Cardiac muscle cell (in vitro differentiated cells and primary cell): ENCODE measurements at places on chromosomes 5 and 9.

DNA sequence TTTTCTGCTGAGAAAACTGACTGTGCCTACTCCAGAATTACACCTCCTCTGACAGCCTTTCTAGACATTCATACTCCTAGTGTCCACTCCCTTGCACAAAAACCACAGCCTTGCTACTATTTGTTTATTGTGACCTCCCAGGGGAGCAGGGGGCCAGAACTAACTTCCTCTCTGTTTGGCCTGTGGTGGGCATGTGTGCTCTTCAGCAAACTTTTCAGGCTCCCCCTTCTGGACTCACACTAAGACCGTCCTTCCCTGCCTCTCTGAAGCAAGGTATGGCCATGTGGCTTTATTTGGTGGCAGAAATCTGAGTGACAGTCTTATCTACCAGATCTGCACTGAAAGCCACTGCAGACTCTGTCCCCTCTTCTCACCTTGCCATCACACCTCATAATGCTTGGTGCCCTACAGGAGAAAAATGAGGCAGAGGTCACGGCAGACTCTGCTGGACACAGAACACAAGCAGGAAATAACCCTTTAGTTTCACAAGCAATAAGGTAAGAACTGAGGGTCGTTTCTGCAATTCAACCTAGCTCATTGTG lies 28.2 kb downstream of the LIFR start:
- peaks cover 5% of the 10 kb centered on the region for H3K36me3 ChIP-seq
- H3K27ac ChIP-seq: peak overlapping the region; percentile 40
- no peak overlapping the region for H3K4me3 ChIP-seq
- no peak for DNase-seq
- H3K4me1 ChIP-seq: peaks cover 19% of the 10 kb centered on the region

DNA sequence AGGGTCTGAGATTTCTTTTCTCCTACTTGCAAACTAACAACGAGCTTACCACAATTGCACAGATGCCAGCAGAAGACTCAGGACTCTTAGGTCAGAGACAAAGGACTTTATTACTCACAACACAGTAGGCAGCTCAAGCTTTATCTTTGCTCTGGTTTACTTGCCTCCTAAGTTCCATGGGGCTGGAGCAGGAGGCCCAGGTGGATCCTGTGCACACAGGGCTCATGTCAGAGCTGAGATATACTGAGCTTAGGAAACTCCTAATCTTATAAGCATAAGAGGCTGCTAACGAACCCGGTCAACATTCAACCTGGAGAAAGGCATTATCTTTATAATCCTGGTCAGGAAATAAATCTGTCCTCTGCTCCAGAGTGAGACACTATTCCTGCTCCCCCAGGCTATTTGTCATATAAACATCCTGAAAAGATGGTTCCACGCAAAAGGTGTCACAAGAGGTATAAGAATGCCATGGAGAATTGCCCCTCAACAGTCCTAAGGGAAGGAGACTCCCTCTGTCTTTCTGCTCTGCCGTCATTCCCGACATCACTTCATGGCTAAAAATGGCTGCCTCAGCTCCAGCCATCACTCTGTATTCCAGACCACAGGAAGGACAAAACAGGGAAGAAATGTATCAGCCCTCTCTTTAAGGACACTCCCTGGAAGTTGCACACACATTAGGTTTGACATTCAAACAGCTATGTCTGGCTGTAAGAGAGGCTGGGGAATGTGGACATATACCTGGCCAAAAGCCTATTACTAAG lies 16.2 kb downstream of the DUSP1 start:
- H3K4me1 ChIP-seq: peaks cover 3% of the 10 kb centered on the region
- H3K4me3 ChIP-seq: no peak overlapping the region
- no peaks in the 10 kb centered on the region for H3K27me3 ChIP-seq
- H3K36me3 ChIP-seq: no peaks in the 10 kb centered on the region
- H3K27ac ChIP-seq: no peak overlapping the region
- DNase-seq: no peak

DNA sequence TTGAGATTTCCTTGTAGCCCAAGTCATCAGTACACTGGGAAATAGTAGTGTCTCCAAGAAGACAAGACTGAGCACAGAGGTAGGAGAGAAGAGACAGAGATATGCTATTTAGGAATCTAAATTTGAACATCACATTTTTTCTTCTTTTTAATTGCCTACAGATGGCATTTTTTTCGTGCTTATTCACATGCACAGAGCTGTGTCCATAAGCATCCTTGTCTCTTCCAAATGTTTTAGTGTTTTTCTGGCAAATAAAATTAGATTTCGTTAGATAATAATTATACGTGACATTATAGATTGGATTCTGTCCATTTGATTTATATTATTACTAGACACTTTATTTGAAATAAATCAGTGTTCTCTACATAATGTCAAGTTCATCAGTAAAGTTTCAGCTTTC lies 80.9 kb downstream of the PRR16 start:
- no peaks in the 10 kb centered on the region for H3K36me3 ChIP-seq
- no peaks in the 10 kb centered on the region for H3K27me3 ChIP-seq
- H3K4me1 ChIP-seq: no peaks in the 10 kb centered on the region
- H3K27ac ChIP-seq: no peak overlapping the region

DNA sequence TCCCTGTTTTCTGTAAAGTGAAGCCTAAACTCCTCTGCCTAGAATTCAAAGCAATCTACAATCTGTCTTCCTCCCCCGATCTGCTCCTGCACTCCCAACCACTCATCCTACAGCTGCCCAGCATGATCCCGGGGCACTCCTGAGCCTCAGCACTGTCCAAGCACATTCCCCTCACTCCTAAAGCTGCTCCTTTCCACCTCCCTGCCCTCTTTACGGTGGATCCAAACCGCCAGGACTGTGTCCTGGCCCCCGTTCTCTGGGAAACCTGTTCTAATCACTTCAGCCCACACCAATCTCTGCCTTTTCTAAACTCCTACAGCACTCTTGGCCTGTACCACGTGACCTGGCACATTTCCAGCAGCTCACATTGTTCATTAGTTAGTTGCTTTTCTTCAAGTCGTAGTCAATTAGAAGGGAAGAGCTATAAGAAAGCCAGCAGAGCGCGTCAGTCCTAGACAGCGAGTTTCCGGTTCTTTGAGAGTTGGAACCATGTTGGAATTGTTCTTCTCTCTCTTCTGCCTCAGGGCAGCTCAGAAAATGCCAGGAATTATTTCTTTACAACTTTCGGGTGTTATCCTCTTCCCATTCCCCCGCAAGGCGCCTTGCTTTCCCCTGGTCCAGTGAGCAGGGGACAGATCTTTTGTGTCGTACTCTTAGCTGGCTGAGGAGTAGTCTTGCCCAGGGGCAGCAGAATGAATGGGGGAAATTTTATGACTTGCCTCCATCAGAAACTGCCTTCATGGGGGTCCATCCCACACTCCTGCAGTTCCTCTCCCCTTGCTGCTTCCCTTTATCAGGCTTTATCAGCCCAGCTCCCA lies 60.7 kb downstream of the NRG2 start:
- peak; percentile 76 for DNase-seq
- H3K4me3 ChIP-seq: no peak overlapping the region
- peak overlapping the region; percentile 84 for H3K27ac ChIP-seq
- peaks cover 38% of the 10 kb centered on the region for H3K4me1 ChIP-seq

GRCh38 chr5:107284822-107285525 lies 385.8 kb downstream of the EFNA5 start:
- no peaks in the 10 kb centered on the region for H3K36me3 ChIP-seq
- no peaks in the 10 kb centered on the region for H3K4me1 ChIP-seq
- no peak for DNase-seq
- H3K27ac ChIP-seq: no peak overlapping the region
- H3K27me3 ChIP-seq: no peaks in the 10 kb centered on the region

DNA sequence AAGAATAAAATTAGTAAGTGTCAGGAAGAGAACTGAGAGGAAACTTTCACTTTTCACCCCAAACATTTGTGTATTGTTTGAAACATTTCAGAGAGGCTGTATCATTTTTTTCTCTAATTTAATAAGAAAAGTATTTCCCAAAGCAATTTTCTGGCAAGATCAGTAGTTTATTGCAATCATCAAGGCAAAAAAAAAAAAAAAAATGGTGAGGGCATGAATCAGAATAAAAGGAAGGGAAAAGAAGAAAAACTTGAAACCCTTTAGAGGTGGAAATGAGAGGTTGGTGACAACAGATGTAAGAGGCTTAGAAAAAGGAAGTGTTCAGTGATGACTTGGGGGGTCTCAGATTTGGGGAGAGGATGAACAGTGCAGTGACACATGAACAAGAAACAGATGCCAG lies 13.3 kb downstream of the SHC3 start:
- no peak overlapping the region for H3K27ac ChIP-seq
- no peaks in the 10 kb centered on the region for H3K27me3 ChIP-seq
- no peak for DNase-seq
- no peaks in the 10 kb centered on the region for H3K36me3 ChIP-seq
- H3K4me1 ChIP-seq: no peaks in the 10 kb centered on the region

DNA sequence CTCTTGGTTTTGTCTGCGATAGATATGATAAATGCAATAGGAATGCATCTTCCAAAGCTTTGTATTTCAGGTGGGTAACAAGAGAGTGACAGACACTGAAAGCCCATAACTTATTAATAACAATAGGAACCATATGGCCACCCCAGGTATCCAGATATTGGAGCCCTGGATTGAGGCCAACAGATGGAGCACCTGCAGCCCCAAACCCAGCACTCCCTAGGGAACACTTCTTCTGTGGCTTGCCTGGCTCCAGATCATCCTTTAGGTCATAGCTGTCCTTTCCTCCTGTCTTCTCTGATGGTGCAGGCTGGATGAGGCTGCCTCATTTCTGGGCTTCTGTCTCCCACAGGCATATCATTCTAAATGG lies 5.0 kb upstream of the IL3 start:
- no peaks in the 10 kb centered on the region for H3K4me1 ChIP-seq
- no peak overlapping the region for H3K27ac ChIP-seq
- no peak for DNase-seq
- H3K36me3 ChIP-seq: no peaks in the 10 kb centered on the region
- H3K27me3 ChIP-seq: no peaks in the 10 kb centered on the region
- H3K4me3 ChIP-seq: no peak overlapping the region

- DNase-seq: no peak
- no peaks in the 10 kb centered on the region for H3K36me3 ChIP-seq
- H3K27me3 ChIP-seq: no peaks in the 10 kb centered on the region
- no peaks in the 10 kb centered on the region for H3K4me1 ChIP-seq
- no peak overlapping the region for H3K4me3 ChIP-seq
Measured at GRCh38 chr5:39052141-39052540, 22.1 kb downstream of the RICTOR start.
